ENCODE measurements at places on chromosomes 5 and 9.

DNA sequence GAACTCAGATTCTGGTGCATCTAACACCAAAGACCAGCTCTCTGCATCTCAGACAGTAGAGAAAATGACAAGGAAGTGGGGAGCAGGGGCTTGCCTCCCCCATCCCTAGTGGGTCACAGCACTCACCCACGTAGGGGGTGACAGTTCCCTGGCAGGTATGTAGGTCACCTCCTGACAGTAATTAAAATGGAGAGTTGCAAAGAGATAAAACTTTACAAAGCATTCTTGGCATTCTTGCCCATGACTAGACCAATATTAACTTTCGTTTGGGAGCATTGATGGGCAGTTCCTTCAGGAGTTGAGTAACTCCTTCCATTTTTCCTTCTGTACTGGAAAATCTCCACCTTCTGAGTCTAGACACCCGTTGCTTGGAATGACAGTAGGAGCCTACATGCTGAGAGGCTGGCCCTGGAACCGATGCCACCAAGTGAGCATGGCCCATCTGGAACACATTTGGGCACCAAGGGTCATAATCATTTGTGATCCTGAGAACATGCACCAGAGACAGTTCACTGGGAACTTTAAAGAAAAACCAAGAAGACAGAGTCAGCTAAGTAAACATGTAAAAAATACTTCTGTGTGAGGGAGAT, 81.5 kb upstream of the MSX2 start:
- DNase-seq = no peak

DNA sequence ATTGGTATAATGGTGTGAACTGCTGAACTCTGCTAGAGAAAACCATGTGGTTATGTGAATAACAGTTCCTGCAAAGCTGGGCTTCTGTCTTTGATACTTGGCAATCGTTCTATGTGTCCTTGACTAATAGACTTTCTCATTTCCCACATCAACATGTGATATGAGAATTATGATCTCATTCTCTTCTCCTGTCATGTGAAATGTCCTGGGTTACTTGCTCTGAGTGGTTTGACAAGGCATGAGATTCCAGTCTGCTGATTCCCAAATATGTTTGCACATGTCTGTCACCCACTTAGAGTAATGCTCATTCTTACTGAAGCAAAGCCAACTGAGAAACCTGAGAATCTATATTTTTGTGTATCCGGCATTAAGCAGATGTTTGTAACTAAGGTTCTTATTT, 141.2 kb downstream of the PARP8 start:
- no peak for DNase-seq

GRCh38 chr5:124986667-124987066, 240.2 kb upstream of the ZNF608 start:
- no peak for DNase-seq

- no peak for DNase-seq
Observed at GRCh38 chr5:143533978-143534760, 130.7 kb upstream of the NR3C1 start.

GRCh38 chr9:82677086-82677485, 385.9 kb downstream of the RASEF start:
- no peak for DNase-seq

- DNase-seq = no peak
Observed at GRCh38 chr5:1901061-1901460, 18.3 kb upstream of the IRX4 start.

DNA sequence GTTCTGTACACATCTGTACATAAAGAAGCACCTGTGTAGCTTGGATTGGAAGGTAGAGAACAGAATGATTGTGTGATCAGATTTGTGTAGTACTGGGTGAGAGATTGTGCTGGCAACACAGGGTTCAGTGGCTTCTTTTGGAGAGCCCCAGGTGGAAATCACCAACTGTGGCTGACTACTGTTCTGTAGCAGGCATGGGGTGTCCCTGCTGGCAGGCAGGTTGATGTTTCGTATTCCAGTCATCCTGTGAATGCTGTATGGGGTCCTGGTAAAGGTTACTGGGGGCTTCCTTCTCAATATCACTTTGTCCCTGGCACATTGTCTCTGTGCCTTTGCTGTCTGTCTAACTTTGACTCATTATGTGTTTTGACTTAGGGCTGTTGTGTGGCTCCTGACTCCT, 5.3 kb downstream of the ASPN start:
- DNase-seq = no peak

- no peak for DNase-seq
Observed at GRCh38 chr5:73311291-73312110, 137.1 kb downstream of the FOXD1 start.

DNA sequence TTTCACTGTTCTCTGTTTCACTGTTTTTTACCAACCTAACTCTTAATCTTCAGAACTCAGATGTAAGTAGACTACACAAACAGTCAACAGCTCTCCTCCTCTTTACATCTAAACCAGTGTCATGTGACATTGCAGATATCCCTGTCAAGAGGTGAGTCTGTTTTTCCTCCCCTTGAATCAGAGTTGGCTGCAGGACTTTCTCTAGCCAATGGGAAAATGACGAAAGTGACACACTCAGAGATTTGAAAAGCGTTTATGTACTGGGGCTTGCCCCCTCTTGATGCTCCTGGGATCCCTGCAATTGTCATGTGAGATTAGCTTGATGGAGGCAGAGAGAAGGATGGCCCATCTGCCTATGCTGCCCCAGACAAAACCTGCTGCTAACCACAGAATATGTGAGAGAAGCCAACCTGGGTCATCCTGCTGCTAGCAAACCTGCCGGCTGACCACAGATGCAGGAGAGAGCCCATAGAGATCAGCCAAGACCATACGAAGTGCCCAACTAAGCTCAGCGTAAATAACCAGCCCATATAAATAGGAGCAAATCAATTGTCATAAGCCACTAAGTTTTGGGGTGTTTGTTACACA, 111.1 kb downstream of the ASTN2 start:
- no peak for DNase-seq

- DNase-seq = no peak
Observed at GRCh38 chr9:127279717-127280285, 15.2 kb downstream of the GARNL3 start.

- no peak for DNase-seq
Observed at GRCh38 chr9:75823151-75823550, 67.3 kb upstream of the PCSK5 start.

DNA sequence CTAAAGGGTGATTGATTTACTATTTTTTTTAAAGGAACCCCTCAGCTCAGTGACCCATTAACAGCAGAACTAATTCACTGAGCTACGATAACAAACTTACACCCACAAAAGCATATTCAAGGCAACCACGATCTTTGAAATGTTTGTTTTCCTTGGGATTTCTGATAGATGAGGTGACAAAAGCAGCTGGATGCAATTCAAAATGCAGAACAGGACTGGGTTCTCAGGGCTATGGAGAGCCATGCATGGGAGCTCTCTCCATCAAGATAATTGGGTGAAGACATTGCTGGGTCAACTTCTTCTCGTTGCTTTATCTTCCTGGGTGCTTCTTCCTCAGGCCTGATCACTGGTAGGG, 60.1 kb downstream of the PAPPA start:
- DNase-seq = no peak

DNA sequence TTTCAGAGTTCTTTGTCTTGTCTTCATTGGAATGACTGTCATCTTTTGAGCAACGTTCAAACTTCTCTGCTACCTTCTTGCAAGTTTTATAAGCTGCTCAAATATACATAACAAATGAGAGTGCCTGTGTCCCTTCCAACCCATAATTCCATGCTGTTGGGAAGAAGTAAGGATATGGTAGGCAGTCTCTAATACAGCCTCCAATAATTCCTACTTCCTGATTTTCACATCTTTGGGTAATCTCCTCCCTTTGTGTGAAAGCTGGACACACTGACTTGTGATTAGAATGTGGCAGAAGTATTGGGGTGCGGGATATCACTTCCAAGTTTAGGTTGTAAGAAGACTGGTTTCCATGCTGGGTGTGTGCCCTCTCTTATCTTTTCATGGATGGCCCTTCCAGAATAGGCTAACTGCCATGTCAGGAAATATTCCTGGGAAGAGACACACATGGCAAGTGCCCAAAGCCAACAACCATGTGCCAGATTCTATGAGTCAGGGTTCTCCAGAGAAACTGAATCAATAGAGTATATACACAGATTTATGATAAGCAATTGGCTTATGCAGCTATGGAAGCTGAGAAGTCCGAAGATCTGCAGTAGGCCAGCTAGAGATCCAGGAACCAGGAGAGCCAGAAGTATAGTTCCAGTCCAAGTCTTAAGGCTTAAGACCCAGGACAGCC, 531.3 kb downstream of the NTRK2 start:
- DNase-seq = no peak

- no peak for DNase-seq
Observed at GRCh38 chr5:77080905-77081304, 6.2 kb downstream of the ZBED3 start.

- DNase-seq = no peak
Observed at GRCh38 chr5:88829054-88829453, 53.9 kb downstream of the MEF2C start.

- DNase-seq = no peak
Observed at GRCh38 chr5:116989995-116990394, 415.4 kb upstream of the SEMA6A start.

- no peak for DNase-seq
Observed at GRCh38 chr9:114205171-114206015, 50.1 kb downstream of the COL27A1 start.

- DNase-seq = no peak
Observed at GRCh38 chr5:113806904-113807303, 293.4 kb downstream of the YTHDC2 start.

GRCh38 chr9:127334725-127335124, 62.2 kb upstream of the SLC2A8 start:
- DNase-seq = no peak

- DNase-seq = no peak
Observed at GRCh38 chr5:167759057-167759821, 532.2 kb upstream of the WWC1 start.

DNA sequence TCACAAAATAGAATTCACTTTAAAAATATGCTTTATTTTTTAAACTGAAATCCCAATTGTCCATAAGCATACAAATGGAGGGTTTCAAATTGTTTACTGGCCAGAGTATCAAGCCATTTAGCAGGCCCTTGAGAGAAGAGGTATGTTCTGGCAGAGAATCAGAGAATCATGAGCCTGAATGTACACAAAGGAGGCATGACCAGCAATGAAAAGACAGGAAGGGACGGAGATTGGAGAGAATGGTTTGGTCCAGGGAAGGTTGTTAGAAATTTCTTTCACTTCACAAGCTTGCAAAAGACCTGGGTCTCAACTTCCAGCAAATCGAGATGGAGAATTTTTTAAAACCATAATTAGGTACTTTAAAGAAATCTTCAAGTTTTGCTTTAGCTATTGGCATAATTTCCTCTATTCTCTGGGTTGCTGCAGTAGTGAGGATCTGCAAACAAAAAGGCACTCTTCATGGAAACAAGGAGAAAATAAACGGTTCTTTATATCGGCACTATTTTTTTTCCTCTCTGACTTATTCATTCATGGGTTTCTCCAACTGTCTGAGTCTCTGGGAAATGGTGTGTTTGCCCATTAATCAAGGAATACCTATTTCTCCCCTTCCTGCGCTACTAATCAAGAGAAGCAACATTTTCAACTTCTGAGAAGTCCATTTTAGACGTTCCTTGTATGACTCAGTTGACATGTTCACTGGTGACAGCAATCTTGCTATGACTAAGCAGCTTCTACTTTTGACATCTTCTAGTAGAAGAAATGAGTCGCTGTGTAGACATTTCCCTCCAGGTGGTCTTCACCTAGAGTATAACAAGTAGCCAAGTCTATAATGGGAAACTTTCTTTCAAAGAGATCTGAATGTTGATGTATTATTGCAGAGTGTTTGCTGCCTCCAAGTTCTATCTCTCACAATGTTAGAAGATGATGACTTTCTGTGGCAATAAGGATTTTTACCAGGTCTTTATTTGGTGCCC, 23.1 kb upstream of the ERCC6L2 start:
- no peak for DNase-seq

DNA sequence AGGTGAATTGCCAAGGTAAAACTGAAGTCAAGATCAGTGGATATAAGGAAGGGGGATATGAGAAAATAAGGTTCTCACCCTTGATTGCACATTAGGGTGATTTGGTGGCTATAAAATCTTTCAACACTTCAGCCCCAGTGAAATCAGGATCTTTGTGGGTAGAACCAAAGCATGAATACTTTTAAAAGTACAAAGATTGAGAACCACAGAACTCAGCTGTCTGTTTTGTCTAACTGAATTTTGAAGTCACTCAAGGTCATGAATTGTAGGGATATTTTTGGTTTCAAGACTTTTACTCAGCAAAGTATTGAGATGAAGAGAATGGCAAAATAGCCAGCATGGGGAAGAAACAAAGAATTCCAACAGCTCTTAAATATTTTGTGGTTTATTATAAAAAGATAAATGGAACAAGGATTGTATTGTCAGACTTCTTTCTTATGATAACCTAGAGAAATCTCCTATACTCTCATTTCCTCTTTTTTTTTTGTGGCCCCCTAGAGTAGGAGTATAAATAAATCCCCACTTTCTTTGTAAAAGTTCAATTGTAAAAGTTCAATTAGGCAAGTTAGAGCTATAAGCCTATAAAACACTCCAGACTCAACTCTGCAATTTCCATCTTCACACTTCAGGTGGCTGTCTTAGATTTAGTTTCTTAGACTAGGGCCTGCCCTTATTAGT, 272.9 kb downstream of the PDE4D start:
- DNase-seq = no peak

DNA sequence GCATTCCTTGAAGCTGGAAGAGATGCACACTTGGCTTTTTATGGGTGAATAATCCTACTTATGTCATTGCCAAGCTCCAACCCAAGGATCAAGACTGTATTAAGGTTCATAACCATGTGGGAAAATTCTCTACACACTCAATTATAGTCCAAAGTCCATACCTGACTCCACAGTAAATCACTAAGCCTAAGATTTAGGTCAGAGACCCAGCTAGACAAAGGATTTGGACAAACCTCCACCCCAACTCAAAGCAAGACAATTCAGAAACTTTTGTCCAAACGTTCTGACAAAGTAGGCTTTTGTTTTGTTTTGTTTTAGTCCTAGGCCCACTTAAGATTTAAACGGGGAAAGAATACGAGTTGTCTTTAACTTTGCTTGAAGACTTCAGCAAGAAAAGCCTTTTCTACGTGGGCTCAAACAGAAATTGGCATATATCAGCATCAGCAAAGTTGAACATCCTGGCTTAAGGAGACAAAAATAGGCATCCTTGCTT, 1.7 kb downstream of the MEGF9 start:
- no peak for DNase-seq

DNA sequence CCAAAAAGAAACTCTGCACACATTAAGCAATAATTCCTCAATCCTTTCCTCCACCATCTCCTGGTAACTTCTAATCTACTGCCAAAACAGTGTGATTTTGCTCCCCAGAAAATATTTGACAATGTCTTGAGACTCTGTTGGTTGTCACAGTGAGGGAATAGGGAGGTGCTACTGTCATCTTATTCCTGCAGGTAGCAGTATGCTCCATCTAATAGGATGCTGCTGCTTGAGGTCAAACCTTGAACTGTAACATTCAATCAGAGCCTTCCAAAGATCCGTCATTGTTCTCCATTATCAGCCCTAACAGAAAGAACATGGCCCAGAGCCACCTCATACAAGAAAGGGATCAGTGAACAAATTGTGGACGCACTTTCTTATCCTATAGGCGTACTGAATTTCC, 514.7 kb upstream of the GRIN3A start:
- no peak for DNase-seq

All from NCI-H2081 treated with DMSO at 0.1 percent for 48 hours (cell line).